Left lung (tissue), 14 donors: ENCODE measurements at places on chromosomes 4 and X. TPM values are rescaled to one million over a fixed set of nuclear protein-coding genes. Genes with fewer than 3 reads are reported as not detected.

MAGEE2 gene
- polyA plus RNA-seq: 1.2 TPM

AMOT gene
- polyA plus RNA-seq: 20.6 TPM

STOX2 gene
- polyA plus RNA-seq: 19.5 TPM

SYN1 gene
- 6.9 TPM for polyA plus RNA-seq

KLHL5 gene
- 55.3 TPM for polyA plus RNA-seq

CT45A3 gene
- 33.5 TPM for polyA plus RNA-seq

HMGN5 gene
- polyA plus RNA-seq: 31.9 TPM

GYPE gene
- polyA plus RNA-seq: 15.7 TPM

MND1 gene
- polyA plus RNA-seq: 13.1 TPM

CLDN22 gene
- polyA plus RNA-seq: 0.62 TPM

ITIH6 gene
- polyA plus RNA-seq: 0.11 TPM

PDE5A gene
- 66.5 TPM for polyA plus RNA-seq

SLC6A8 gene
- polyA plus RNA-seq: 10.5 TPM

RPL36A gene
- 1,743 TPM for polyA plus RNA-seq

KLF8 gene
- 18.9 TPM for polyA plus RNA-seq

GABRG1 gene
- 2.1 TPM for polyA plus RNA-seq

SSX4 gene
- polyA plus RNA-seq: not detected
